ENCODE measurements at places on chromosomes 2 and 18.

DNA sequence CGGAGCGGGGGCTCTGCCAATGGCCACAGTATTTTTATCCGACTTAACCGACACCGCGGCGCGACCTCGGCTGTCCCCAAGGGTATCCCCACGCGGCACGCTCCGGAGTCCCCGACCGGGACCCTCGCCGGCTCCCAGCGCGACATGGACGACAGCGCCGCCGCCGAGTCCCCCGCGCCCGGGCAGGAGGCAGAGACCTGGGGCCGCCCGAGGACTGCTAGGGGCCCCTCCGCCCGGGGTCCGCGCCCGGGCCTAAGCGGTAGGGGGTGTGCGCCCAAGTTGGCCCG, 468 bp downstream of the UXS1 start:
- no peak for DNase-seq

DNA sequence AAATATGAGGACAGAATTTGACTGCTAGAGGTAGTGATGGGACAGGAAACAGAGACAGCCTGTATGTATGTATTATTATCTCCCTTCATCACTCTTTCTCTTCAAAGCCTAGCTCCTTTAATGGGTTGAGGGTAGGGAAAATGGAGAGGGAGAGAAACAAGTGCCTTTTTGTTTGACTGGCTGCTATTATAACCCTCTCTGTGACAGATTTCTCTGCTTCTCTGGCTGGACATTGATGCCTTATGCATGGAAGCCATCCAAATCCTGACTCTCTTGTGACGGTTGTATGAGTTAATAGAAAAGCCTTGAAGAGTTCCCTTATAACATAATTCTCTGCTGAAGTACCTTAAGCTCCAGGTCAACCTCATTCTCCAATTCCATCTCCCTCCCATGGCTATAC, 118.5 kb upstream of the COL5A2 start:
- no peak for DNase-seq

DNA sequence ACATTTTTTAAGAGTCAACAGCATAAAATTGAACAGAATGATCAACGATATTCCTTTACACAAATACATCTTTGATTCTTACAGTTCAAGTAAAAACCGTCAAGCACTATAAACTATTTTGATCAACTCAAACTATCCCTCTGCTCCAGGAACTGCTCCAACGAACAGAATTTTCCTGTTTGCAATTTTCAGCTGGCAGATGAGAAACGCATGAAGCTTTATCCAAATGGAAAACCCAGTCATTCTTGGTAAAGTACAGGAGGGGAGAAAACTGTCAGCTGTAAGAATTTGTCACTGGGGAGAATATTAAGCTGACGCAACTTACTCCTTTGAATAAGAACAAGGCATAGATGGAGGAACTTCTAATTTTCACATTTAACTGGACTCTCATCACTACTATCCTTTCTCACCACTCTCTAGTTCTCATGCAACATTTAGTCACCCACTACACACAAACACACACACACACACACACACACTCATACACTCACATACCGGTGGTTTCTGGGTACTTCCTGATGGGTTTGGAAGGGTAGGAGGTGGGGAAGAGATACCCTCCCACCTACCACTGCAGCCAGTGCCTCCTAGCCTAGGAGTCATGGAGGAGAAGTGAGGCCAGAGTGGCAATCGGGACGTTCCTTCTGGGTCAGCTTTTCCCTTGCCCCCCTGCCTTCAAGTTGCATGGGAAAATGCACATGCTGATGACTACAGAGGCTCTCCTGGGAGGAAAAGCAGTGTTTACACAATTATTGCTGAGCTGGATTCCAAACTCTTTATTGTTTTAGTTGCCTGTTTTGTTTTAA, 54.0 kb upstream of the SPATS2L start:
- DNase-seq: no peak

GRCh38 chr2:158212301-158212700, 110.6 kb downstream of the UPP2 start:
- no peak for DNase-seq

DNA sequence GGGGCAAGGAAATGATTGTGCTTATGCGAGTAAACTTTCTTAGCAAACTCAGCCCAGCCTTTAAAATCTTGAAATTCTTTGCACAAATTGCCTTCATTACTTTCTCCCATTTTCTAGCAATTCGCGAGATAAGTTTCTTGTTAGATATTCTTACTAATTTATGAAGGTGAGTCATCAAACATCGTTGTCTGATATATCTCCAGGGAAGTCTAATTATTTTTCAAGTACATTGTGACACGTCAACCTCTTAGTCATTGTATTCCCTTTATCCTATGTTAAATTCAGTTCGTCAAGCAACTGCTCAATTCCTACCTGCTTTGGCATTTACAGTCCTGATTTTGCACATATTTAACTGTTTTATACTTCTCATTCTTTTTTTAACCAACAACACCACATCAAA, 854.5 kb upstream of the CRIM1 start:
- DNase-seq: no peak

DNA sequence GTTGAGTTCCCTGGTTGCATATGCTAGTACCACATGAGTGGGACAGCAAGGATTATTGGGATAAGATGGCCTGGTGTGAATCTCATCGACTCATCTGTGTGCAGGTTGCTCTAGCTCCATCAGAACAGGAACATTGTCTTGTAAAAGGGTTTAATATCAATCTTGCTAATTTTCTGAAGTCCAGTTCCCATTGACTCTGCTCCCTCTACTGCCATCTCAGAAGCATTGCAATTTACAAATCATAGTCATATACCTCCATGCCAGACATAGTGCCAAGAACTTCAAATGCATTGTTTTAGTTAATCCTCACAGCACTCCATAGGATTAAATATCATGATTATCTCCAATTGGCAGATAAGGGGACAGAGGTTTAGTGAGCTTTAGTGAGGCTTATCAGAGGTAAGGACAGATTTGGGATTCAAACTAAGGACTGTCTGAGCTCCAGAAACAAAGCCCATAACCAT, 4.8 kb upstream of the STAT4 start:
- DNase-seq: peak; percentile 54

GRCh38 chr18:78247615-78248289, 731.9 kb upstream of the SALL3 start:
- no peak for DNase-seq

- DNase-seq: no peak
These were observed 352.8 kb downstream of the LRRTM4 start for GRCh38 chr2:77169426-77169825.

- no peak for DNase-seq
These were observed 984.0 kb upstream of the SLC39A10 start for GRCh38 chr2:194672994-194673393.

GRCh38 chr18:37661061-37661460, 95.5 kb upstream of the CELF4 start:
- DNase-seq: no peak

- DNase-seq: no peak
These were observed 6.6 kb downstream of the D2HGDH start for GRCh38 chr2:241741016-241741415.

DNA sequence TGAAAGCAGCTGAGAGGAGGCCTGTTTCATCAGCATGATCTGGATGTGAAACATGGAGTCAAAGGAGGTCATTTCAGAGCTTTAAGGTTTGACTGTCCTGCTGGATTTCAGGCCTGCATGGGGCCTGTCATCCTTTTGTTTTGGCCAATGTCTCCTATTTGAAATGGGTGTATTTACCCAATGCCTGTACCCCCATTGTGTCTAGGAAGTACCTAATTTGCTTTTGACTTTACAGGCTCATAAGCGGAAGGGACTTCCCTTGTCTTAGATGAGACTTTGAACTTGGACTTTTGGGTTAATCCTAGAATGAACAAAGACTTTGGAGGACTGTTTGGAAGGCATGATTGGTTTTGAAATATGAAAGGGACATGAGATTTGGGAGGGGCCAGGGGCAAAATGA, 19.3 kb upstream of the CYP27C1 start:
- DNase-seq: no peak

DNA sequence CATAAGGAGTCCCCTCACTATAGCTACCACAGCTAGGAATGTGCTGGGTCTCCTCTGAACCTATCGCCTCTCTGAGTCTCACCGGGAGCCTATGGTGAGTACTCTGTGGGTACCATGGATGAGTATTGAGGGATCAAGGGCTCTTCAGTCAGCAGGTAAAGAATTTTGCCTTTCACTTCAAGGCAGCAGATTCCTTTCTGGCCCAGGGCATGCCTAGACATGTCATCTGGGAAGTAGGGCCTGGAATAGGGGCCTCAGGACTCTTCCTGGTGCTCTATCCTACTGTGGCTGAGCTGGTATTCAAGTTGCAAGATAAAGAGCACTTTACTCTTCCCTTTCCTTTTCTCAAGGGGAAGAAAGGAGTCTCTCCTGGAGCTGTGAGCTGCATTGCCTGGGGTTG, 85.6 kb upstream of the LHCGR start:
- no peak for DNase-seq

DNA sequence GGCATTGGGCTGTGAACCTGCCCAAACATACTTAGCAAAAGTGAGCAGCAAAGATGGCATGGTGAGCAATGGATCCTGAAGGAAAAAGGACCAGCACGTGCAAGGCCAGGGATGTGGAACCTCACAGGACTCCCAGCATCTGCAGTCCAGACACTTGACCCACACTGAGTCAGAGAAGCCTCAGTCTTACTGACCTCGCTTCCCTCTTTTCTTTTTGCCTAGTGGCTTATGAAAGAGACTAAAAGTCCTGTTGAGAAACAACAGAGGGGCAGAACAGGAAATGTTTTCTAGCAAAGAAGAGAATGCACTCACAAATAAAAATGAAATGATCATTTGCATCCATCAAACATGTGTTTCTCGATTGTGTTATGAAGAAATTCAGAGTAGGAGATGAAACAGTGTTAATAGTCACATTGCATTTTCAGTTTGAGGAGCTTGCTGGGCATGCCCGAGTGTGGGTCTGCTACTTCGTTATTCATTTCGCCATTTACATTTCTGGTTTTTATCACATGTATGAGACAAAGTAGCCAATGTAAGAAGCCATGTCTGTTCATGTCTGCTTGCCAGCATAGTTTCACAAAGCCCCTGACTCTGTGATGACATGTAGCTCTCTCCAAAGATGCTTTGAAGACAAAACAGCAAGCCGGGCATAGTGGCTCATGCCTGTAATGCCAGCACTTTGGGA, 118.4 kb downstream of the INO80D start:
- DNase-seq: no peak

- DNase-seq: no peak
These were observed 200.6 kb downstream of the PPP1R1C start for GRCh38 chr2:182186132-182186735.

DNA sequence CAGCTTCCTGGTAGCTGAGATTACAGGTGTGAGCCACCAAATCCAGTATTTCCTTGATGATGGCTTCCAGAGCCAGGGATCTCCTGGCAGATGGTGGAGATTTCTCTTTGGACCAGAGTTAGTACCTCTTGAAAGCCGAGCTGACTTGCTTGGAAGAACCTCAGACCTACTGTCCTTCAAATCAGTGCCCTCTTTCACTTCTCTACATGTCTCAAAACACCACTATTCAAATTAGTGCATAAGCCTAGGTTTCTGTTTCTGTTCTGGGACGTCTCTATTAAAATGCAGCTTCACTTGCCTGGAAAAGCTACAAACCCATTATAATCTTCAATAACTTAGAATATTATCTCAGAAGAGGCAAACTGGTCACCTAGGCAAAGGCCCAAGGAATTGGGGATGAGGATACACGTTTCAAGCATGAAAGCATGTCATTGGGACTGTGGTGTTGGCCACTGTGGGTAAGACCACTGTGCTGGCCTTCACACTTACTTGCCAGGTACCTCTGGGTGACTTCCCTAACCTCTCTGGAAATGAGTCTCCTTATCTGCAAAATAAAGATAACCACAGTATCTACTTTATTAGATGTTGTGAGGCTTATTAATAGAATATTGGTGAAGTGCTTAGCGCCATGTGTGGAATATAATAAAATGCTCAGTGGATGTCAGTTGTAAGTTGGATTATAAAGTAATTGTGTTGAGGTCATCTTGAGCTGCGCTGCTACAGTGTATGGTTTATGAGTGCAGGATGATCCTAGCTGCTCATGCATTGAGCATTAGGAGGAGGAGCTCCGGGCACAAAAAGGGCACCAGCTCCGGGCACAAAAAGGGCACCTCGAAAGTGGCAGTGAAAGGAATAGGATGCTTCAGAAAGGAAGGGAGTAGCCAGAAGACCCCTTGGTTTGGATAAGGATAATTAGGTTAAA, 84.5 kb downstream of the DOCK10 start:
- DNase-seq: no peak

DNA sequence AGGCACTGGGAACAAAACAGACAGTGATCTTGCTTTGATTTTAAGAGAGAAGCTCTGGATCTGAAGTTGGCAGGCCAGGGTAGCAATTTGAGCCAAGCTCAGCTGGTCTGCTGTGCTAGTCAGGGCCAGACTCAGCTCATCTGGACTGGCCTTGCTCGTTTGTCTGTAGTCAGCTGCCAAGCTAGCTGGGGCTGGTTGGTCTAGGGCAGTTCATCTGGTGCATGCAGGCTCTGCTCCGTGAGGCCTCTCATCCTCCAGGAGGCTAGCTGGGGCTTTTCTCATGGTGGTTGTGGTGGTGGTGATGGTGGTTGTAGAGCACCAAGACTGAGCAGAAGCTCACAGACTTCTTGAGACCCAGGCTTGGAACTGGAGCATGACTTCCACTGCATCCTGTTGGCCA, 10.3 kb downstream of the FBLN7 start:
- no peak for DNase-seq

DNA sequence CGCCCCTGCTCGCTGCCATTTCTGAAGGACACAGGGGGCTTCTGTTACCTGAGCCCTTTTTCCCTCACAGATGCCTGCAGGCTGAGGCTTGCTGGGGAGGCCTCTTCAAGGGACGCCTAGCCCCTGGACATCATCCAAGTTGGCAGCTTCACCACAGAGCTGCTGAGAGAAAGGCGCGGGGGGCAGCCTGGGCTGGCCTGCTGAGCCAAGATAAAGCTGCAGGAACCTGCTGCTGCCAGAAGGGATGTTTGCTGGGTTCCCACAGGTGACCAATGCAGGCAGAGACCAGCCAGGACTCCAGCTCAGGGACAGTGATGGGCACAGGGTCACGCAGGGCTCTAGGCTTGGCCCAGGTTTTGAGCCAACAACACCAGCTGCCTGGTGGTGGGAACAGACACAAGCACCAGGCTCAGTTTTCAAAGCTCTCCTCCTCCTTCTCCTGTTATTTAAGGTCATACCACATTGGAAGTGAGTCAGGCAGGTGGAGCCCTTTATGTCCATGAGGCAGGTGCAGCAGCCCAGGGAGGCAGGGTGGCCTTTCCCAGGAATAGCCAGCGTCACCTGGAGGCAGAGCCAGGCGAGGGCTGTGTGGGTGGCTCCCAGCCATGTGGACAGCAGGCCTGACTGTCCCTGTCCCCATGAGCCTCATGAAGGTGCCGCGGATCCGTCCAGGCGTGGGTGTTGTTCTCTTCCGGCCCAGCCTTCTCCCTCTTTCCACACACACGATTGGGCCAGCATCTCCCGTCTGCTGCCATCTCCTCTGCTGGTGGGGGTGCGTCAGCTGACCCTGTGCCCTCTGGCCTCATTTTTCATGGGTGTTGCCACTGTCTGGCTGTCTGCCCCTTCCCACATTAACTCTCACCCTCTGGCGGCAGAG, 515.5 kb upstream of the MYT1L start:
- DNase-seq: no peak

DNA sequence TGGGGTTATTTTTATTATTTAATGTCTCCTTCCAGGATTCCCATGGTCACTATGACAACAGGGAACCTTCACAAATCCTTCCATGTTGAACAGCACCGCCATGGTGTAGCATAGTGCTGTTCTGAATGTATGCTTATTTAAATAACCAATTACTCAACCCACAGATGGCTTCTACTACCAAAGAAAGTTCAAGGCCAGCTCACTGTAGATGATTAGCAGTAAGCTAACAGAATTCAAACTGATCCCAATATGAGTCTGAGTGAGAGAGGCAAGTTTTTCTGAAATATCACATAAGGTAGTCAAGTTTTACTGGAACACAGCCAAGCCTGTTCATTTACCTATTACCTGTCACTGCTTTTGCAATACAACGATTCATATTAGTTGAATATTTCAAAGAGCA, 51.2 kb downstream of the CLASP1 start:
- DNase-seq: no peak

Measured in D341Med (cell line).